Activated CD4-positive, alpha-beta T cell treated with anti-CD3 and anti-CD28 coated beads, Interleukin-2, Interleukin-4, amounts not matched to agents 100 ng/mL and 50 ng/mL, durations not matched to agents 16 hours and 8 hours (primary cell): ENCODE measurements at places on chromosomes 11 and 22.

GRCh38 chr11:33242575-33242974, 14.6 kb upstream of the HIPK3 start:
- DNase-seq, result no peak

DNA sequence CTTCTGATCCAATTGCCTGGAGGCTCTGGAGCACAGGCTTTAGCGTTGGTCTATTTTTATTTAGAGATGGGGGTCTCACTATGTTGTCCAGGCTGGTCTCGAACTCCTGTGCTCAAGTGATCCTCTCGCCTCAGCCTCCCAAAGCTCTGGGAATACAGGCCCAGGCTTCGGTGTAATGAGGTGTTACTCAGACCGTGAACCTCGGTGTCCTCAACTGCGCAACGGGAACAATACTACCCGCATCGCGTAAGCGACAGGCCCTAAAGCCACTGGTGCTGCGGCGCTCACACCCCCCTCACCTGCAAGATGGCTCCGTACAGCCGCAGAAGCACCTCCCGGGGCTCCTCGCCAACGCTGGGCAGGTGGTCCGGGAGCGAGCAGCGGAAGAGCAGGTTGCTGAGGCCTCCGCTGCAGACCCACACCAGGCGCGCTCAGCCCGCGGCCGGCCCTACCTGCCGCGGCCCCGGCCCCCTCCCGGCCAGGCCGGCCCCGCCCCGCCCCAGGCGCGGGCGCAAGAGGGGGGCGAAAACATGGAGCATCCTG, 628 bp downstream of the CHKB start:
- peak; percentile 43 for DNase-seq

DNA sequence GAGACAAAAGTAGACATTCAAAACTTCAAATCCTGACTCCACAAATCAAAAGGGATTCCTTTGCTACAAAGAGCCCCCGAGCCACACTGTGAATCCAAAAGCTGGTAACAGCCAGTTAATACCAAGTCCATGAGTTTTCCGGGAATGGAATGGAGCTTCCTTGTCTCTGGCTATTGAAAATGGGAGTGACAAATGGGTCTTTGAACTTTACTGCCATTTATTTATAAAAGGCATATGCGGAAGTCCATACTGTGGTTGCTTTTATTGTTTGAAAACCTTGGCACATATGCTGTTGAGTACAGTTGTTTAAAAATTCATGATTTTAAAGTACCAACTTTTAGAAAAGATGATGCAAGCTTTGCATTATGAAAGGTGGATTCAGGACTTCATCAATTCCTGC, 206.2 kb upstream of the NARS2 start:
- DNase-seq, result no peak

- DNase-seq, result no peak
Measured at GRCh38 chr11:19920982-19921381, 208.3 kb downstream of the NAV2 start.

DNA sequence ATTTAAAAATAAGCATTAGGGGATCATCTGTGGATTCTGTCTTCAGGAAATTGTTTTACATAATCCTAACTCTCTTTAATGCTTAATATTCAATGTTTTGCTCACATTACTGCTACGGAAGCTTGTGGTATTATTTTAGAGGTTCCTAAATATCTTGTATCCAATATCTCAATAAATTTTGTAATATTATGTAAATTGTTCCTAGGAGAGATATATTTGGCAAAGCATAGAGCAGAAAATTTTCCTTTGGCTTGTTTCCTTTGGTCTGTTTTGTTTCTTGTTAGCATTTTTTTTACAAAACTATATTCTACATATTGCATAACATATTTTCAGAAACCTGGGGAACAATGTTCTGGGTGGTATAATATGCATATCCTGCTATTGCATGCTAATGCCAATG, 144.8 kb downstream of the GRIA4 start:
- no peak for DNase-seq

DNA sequence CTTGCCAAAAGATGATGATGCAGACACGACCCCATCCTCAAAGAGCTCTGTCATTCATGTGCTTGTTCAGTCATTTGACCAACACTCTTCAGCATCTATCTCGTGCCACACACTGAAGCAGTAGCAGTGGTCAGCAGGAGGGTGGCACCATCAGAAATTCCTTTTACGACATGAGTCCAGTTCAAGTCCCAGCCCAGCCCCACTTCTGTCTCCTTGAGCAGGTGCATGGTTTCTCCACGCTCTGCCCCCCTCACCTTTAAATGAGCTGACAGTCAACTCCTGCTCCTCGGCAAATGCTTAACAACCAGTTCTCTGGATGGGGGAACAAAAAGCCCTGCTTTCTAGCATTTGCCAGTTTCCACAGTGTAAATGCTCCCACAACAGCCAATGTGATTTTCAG, 60.9 kb downstream of the SYN3 start:
- no peak for DNase-seq

- peak; percentile 44 for DNase-seq
Measured at GRCh38 chr22:20117633-20118299, 740 bp upstream of the TRMT2A start.

DNA sequence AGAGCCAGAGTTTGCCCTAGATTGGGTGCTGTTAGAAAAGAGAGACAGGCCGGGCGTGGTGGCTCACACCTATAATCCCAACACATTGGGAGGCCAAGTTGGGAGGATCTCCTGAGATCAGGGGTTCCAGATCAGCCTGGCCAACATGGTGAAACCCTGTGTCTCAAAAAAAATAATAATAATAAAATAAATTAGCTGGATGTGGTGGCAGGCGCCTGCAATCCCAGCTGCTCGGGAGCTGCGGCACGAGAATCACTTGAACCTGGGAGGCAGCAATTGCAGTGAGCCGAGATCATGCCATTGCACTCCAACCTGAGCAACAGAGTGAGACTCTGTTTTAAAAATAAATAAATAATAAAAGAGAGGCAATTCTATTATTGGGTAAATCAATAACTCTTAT, 199.2 kb upstream of the GUCY1A2 start:
- no peak for DNase-seq

DNA sequence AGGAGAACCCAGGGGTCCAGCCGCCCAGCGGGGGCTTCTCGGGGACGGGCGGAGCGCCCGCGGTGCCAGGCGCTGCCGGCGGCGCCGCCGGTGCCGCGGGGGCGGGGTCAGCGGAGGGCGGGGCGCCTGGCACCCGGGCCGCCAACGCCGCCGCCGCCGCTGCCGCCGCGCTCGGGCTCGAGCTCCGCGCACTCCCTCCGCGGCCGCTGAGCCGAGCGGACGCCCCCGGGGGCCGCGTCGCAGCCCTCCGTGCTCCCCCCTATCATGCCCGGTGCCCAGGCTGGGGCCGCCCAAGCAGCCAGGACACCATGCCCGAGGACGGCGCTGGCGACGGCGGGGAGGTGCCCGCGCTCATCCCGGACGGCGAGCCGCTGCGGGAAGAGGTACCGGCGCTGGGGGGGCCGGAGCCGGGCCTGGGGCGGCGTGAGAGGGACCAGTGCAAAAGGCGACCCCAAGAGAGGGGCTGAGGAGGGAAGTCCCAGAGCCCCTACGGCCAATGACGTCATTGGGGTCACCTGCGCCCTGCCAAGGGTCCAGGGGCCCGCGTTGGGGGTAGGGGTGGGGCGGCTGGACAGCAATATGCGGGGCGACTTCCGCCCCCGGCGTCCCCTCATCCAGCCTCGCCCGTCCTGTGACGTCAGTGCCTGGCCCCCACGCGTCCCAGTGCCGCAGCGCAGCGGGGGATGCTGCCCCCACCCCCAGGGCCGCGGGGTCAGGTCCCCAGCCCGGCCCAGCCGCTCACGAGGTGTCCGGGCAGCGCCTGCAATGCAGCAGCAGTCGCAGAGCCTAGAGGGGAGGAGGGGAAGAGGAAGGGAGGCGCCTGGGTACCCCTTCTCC, at the start of gene TMEM151A:
Gene TMEM151A, plus strand, starts transcription at position 189 of the 837 bp plus-strand sequence. Its CDS starts 120 bp downstream, at position 309.
- no peak for DNase-seq

- no peak for DNase-seq
Measured at GRCh38 chr22:25651332-25652085, 87.0 kb downstream of the GRK3 start.

DNA sequence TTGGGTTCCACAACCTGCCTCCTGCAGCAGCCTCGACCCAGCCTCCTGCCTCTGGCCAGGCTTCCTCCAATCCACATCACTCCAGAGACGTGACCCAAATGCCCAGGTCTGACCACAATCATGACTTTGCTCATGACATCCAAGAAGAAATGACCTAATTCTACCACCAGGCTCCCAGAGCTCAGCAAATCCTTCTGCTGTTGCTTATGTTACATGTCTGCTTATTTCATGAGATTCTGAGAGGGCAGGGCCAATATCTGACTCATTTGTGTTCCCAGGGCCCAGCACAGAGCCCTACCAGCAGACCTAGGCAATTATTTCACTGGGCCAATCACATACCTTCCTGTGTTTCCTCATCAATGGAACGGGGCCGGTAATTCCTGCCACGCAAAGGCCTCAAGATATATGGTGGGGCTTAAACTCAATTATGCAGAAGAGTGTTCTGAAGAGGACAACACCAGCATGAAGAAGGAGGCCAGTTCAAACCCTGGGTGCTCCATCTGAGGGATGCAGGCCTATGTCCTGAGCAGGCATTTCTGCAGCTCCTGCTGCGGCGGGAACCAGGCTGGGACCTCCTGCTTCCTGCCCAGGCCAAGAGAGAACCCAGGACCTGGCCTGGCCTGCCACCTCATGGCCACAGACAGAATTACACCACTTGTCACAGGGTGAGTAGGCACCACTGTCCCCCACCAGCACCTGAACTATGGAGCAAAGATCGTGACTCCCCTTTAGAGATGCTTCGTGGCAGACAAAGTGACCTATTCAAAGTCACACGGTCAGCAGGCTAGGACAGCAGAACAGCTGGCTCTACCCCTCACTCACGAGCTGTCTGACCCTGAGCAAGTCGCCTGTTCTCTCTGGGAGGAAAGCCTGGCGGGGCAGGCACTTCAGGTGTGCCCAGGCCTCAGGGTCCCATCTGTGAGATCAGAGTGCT, 5.9 kb downstream of the CENPM start:
- DNase-seq, result peak; percentile 86

DNA sequence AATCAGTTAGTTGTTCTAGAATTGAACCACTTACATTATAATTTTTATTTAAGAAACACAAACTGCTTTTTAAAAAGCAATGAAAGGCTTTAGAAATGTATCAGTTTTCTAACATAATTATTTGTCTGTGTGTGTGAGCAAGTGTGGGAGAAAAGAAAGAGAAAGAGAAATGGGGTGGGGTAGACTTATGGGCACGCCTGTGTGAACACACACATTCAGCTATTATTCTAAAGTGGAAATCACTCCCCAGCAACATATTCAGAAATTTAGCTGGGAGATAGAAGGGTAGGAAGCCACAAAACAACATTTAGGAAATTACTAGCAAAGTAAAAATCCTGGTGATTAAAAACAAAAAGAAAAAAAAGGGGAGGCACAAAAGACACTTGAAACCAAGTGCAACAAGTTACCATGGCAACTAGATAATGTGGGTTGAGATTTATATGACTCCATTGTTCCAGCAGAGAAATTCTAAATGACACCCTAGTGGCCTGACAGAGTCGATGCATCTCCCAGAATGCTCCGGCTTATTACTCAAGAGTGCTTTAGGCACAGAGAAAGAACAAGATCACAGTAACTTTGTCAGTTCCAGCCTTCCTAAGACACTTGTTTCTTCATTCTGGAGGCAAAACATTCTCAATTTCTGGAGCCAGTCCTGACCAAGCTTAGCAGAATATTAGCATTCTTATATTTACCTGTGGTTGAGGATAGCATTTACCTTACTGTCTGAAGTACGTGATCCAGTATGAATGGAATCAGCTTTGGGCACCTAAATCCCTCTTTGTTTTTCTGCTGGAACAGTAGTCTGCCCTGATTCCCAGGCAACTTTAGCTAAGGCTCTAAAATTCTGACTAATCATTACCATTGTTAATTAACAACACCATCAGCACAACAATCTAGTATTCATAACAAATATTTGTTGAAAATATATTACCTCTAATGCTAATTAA, 444.4 kb downstream of the DLG2 start:
- DNase-seq, result no peak

DNA sequence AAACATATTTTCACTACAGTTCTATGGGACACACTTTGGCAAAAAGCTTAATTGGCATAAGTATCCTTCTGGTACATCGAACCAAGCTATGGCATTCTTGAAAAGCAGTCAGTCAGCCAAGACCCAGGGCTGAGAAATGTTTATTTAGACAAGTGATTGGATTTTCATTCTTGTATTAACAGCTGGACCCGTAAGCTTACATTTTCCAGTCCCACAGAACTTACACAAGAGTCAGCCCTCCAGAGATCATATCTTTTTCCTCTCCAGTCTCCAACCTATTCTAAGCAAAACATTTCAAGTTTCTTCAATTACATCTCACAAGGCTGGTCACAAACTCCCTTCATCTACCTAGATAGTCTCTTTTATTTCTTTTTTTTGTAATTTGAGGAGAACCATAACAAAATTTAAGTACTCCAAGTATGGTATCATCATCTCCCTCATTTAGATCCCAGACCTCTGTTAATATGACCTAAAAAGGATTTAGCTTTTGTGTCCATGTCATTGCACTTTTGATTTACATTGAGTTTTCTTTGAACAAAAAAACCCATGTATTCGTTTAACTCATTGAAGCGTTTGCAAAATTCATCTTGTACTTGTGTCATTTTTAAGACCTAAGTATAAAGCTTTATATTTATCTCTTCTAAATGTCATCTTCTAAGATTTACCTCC, 67.9 kb upstream of the GRK3 start:
- DNase-seq, result no peak

- no peak for DNase-seq
Measured at GRCh38 chr22:30158744-30159500, 78.7 kb downstream of the HORMAD2 start.
